ENCODE measurements at places on chromosomes 16 and 17.

DNA sequence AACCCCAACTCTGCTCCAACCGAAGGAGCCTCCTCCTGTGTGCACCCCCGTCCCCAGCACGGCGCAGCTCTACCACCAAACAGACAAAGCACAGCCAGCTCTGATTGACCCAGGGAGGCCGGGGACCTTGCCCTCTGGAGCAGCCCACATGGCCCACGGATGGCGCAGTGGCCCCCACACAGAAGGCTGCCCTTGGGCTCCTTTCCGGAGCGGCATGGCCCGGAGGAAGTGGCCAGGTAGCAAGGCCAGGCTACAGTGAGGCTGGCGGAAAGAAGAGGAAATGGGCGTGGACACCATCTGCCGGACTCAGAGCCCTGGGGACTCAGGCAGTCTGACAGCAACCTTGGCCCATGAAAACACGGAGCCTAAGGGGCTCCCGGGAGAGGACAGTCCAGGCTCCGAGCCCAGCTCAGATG lies 19.9 kb upstream of the ZC3H18 start:
- DNase-seq, result no peak

DNA sequence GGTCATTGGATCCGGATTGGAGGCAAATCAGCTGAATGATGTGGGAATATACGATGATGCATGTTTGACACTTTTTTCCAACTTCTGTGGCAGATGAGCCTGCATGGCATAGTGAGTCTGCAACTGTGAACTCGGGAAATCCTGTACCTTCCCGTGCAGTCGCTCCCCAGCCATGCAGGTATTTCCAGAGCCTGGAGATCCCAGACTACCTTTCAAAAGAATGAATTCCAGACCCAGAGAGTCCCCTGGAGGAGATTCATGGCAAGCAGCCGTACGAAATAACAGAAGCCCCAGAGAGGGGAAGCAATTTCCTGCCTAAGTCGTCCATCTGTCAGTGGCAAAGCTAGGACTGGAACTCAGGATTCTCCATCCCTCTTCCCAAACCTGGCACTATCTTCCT lies 75.7 kb upstream of the FAM20A start:
- no peak for DNase-seq

DNA sequence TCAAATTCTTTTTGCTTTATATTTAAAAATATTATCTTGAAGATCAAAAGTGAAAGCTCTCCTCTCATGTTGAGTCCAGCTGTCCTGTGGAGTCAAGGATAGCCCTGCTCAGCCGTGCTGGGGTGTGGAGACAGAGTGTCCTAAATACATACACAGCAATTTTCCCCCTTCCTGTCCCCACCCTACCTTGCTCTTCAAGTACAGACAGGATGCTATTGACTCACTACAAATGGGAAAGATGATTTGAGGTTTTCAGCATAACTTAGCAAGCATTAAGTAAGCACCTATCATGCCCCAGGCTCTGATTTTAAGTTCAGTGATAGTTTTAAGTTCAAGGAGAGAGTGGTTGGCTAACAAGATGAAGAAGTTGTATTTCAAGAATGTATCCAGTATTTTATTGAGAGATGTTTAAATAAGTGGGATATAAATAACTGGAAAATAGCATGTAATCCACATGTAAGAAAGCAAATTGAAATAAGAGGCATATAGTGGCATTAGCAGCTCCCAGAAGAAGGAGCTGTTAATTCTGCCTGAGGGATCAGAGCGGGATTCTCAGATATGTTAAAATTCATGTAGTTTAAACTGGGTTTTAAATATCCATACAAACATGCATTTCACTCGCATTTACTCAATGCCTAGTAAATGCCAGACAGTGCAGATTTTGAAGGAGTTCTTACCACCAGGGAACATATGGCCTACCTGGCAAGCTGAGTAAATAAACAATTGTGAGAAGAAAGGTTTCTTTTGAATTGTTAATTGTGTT lies 183.5 kb upstream of the ANKFN1 start:
- DNase-seq, result no peak

DNA sequence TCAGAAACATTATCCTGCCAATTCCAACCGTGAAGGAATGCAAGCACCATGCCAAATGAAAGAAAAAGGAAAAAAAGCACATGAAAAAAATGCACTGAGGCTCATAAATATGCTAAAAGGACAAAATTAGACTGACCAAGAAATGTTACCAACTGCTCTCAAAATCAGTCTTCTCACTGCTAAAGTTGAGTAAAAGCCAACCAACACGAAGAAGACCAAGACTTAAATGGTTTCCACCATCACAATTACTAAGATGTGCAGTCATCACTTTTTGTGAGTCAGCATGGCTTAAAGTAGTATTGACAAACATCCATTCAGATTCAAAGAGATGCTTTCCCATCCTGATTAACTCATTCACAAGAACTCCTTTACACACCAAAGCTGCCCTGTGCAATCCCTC lies 16.4 kb downstream of the CDYL2 start:
- no peak for DNase-seq

DNA sequence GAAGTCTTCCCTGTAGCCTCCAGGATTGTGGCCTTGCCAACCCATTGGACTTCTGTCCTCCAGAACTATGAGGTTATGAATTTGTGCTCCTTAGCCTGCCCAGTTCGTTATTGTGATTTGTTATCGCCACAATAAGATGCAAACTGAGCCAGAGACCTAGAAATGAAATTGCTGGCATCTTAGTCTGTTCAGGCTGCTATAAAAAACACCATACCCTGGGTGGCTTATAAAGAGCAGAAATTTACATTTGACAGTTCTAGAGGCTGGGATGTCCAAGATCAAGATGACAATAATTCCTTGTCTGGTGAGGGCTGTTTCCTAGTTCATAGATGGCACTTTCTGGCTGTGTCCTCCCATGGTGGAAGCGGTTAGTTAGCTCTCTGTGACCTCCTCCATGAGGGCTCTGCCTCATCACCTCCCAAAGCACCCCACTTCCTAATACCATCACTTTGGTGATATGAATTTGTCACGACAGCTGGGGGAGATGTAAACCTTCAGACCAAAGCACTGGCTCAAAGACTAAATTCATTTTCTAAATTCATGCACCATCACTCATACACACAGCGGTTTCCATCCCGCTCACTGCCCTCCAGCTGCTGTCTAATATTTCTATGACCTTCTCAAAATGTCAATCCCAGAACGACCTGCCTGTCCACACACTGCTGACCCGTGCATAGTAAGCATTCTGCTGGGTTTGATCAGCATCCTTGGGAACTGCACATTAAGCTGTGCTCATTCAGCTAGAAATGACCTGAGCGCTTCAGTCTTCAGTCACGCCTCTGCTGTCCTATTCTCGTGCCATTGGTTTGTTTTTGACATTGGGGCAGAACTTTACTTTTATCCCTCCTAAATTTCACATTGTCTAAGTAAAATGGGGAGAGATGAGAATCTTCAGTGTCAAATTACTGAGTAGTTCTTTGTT lies 36.6 kb downstream of the GINS3 start:
- DNase-seq, result no peak

DNA sequence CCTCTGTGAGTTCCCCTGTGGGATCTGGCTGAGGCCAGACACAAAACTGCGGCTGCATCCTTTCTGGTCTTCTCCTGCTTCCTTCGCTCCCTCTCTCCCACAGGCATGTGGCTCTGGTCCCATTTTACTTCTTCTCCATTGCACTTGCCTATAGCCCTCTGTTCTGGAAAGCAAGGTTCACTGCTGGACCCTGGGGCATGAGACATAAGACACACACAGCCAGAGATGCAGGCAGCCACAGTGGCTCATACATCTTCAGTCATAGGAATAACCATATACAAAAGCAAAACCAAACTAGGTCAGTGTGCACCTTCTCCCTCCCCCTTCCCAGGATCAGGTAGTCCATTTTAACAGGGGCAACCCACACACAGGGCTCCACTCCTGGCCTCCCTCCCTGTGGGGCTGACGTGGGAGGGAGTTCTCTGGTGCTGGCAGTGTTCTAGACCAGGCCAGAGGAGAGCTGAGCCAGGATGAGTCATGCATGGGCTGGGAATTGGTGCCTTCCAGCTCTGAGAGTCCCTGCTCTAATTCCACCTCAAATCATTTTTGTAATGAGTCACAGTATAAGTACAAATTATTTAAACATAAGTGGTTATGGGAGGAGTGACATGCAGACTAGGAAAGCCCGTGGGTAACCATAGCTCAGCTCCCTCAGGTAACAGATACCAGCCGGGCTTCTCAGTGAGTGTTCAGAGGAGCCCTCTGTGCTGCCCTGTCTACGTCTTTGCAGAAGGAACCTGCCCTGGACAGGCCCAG lies 58.0 kb downstream of the ASIC2 start:
- no peak for DNase-seq

DNA sequence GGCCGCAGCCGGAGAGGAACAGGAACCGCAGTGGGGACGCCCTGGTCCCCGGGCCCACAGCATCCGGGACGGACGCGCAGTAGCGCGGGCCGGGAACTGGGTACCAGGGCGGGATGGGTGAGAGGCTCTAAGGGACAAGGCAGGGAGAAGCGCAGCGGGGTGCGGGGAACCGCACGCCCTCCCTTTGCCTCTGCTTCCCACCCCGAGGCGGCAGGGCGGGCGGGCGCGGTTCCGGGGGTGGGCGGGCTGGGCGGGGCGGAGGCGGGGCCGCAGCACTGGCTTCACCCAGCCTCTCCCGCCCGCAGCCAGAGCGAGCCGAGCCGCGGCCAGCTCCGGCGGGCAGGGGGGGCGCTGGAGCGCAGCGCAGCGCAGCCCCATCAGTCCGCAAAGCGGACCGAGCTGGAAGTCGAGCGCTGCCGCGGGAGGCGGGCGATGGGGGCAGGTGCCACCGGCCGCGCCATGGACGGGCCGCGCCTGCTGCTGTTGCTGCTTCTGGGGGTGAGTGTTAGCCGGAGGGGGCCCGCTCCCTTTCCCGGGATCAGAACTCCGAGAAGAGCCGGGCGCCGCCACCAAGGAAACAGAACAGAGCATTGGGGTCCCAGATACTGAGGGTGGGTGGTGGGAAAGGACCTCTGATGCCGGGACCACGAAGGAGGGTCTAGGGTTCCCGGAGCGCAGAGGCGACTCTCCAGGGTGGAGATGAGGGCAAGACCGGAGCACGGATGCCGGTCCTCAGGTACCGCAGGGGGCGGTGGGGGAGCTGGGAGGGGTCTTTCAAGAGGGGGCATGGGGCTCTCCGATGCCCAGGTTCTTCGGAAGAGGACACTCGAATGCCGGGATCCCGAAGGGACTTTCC lies at the start of gene NGFR:
Gene NGFR (plus strand): TSS at position 308 of the 856 bp plus-strand sequence. CDS start 125 bp downstream, at position 433.
- no peak for DNase-seq

DNA sequence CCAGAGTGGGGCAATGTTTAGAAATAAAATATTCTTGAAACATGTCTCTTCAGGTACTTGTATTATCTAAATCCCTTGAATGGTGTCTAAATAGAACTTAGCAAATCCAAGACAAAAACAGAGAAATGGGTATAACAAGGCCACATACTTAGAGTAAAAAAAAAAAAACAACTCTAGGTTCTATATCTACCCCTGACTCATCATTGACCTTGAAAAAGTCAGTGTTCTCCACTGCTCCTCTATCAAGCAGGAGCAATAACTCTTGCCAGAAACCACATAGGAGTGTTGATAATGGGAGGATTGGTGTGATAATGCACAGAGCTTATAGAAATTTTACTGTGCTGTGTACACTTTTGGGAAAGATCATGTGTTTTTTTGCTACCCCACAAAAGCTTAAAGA lies 296.6 kb upstream of the PMFBP1 start:
- no peak for DNase-seq

GRCh38 chr17:17354560-17355349 lies 51.6 kb downstream of the NT5M start:
- no peak for DNase-seq

GRCh38 chr17:18993905-18994526 lies 10.5 kb downstream of the FAM83G start:
- no peak for DNase-seq

GRCh38 chr17:83080579-83080857 lies 1.1 kb downstream of the METRNL start:
- DNase-seq, result no peak

GRCh38 chr16:62969711-62970318 lies 933.6 kb upstream of the CDH8 start:
- no peak for DNase-seq

- no peak for DNase-seq
Measured at GRCh38 chr17:4582691-4583090, 1.6 kb upstream of the SMTNL2 start.

- no peak for DNase-seq
Measured at GRCh38 chr17:78993241-78993956, 13.7 kb upstream of the LGALS3BP start.

GRCh38 chr17:81148986-81149533 lies 16.2 kb upstream of the PVALEF start:
- DNase-seq, result no peak

- DNase-seq, result no peak
Measured at GRCh38 chr17:55734128-55734781, 11.6 kb upstream of the TMEM100 start.

GRCh38 chr16:30439720-30440348 lies 5.8 kb downstream of the SEPHS2 start:
- no peak for DNase-seq

DNA sequence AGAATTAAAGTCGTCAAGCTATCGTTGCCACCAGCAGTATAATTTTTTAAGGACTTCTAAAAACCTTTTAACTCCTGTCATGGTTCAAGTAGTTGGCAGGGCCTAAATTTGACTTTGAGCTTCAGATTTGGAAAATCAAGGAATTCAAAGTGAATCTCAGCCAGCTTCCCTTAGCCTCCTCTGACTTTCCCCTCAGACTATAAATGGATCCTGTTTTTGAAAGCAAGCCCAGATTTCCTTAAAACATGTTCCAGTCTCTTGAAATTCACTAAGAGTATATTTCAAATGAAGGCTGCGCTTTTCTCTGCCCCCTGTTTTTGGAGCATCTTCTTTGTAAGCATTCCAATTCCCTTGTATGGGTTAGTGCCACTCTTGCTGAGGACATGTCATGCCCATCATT lies 101.8 kb upstream of the CDH8 start:
- DNase-seq, result no peak

DNA sequence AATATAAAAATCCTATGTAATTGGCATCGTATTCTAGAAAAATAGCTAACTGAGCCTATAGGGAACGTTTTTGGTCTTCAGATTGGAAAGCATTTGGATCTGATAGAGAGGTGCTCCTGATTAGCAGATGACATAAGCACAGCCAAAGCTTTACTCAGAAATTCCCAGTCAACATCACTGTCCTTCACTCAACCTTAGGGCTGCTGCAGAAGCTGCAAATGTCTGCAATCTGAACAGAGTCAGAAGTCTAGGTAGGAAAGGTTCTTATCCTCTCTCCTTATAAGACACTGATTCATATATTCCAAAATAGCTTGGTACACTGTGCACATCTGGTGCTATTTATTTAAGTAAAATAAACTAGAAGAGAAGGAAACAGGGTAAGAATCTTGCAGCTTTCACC lies 19.2 kb downstream of the STRADA start:
- no peak for DNase-seq

DNA sequence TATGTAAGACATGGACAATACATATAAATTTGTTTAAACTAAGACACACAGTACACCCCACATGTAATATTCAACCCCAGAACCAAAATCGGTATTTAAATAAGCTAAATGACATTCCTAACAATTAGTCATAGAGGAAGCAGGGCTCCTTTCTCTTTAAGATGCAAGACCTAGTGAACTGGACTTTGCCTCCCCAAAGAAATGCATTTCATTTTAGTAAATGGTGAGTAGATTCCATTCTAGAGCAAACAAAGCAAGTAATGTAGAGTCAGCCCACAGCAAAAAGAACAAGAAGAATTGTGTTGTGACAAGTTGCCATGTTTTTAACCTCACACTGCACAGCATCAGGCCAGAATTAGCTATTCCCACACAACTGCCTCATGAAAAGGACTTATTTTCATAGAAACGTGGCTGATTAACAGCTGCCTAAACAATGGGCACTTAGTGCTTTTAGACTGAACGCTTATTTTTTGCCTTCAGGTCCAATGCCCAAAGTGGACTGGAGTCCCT lies 14.4 kb downstream of the DNAJC7 start:
- DNase-seq, result no peak

GRCh38 chr17:53749178-53749577 lies 73.5 kb upstream of the KIF2B start:
- no peak for DNase-seq
